Stimulated activated CD4-positive, alpha-beta T cell treated with anti-CD3 and anti-CD28 coated beads, Interleukin-1b, Interleukin-23, amount 100 ng/mL, for 1 hour (primary cell): ENCODE measurements at places on chromosomes 4 and X.

DNA sequence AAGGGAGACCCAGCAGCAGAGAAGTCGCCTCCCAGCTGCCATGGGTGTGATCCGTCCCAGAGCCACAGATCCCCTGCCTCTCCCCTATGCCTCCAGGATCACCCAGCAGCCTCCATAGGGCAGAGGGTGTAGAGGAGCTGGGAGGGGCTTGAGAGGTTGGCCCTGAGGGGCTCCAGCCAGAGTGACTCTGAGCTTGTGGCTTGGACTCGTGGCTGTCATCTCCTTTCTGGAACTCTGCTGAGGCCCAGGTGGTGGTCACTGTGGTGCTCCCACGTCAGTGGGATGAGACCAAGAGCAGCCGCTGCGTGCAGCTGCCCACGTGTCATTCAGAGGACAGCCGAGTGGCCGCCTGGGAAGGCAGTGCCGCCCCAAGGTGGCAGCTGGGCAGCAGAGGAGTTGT is 4.2 kb downstream of the TACC3 start:
- no peak for DNase-seq

GRCh38 chrX:30489323-30489722 is 88.2 kb downstream of the TASL start:
- no peak for DNase-seq

DNA sequence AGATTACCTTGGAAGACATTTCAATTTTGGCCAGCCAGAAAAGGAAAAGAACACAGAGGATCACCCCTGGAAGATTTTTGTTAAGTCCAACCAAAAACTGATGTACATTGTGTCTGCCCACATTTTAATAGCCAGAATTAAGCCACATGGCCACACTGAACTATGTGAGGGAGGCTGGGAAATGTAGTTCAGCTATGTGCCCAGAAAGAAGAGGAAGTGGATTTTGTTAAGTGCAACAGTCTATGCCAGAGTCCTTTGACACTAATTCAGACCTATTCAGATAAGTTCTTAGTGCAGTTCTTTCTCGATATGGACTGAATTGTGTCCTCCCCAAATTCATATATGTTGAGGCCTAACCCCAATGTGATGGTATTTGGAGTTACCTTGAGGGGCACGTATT is 18.4 kb downstream of the PRPS1 start:
- DNase-seq = no peak

- no peak for DNase-seq
Measured at GRCh38 chr4:2744576-2745270, 11.4 kb downstream of the TNIP2 start.

DNA sequence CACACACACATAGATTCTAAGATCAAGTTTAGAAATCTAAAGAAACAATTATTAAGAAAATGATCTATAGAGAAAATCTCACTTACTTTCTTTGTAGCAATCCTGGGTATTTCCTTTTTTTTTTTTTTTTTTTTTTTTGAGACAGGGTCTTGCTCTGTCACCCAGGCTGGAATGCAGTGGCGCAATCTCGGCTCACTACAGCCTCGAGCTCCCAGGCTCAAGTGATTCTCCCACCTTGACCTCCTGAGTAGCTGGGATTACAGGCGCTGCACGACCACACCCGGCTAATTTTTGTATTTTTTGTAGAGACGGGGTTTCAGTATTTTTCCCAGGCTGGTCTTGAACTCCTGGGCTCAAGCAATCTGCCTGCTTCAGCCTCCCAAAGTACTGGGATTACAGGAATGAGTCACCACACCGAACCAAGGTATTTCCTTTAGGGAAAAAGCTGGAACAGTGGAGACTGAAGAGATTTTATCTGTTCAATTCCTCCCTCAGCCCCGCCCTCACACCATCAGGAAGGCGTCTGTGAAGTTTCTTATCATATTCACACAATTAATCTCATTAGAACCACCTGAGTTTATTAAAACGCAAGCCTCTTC is at the start of gene TRIML2:
TSS of gene TRIML2 (minus strand) at position 447 of the 599 bp plus-strand sequence. CDS start 4,235 bp downstream, outside the sequence.
- DNase-seq = no peak

DNA sequence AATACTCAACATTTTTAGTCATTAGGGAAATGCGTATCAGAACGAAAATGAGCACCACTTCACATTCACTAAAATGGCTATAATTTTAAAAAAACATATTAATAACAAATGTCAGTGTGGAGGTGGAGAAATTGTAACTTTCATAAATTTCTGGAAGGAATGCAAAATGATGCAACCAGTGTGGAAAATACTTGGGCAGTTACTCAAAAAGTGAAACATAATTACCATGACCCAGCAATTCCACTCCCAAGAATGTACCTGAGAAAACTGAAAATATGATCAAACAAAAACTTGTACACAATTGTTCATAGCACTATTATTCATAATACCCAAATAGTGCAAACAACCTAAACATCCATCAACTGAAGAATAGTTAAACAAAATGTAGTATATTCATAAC is 76.1 kb upstream of the FAM241A start:
- DNase-seq = no peak

DNA sequence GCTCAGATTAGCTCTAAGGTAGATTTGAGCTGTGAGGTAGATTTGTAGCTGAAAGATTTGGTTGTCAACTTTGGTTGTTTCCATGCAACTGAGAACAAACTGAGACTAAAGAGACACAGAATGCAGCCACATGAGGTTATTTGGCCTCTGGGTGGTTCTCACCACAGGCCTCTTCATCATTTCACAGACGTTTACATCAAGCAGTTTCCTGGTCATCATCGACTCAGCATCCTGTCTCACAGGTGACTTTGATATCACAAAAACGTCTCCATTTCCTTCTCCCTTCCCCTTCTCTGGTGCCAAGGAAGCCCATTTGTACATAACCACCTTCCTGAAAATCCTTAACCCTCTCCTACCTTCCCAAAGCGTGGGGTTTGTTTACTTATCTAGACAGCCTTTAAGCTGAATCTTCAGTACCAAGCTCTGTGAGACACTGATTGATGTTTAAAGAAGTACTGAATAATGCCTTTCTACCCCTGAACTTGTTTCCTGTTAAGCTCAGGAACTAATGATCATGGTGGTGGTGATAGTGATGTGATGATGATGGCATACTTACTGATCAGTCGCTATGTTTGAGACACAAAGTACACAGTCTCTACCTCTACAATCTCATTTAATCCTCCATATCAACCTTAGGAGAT is 81.9 kb downstream of the FAM114A1 start:
- no peak for DNase-seq

DNA sequence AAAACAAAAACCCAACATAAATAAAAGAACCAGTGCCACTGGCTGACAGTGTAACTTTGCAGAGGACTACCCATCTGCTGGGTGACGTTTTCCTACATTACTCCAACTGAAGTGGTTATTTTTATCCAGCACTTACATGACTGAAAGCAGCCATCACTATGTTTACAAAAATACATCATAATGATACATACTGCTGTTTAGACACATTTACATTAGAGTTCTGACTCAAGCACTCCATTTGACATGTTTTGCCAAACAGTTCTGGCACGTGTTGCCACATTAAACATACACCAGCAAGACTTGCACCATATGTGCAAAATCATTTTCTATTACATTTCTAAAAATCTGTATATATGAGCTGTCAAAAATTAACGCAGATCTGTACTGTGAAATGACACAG is 39.6 kb downstream of the BEND4 start:
- DNase-seq = no peak

DNA sequence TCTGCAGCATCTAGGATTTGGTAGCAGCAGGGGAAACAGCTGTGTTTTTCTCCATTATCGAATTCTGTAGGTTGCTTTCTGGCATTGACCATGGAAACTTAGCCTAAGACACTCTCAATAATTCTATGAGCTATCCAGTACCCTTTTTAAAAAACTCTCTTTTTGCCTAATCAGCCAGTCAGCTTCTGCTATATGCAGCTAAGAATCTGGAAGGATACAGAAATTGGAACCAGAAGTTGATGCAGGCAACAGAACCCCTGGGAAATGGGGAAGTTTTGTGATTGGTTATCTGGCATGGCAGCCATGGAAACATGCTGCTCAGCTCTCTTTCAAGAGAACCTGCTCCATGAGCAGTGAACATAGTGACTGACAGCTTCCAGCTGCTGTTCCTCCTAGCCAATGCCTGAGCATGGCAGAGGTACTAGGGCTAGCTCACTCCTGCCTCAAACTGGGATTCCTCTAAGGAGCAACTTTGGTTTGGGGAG is 417.6 kb upstream of the MAOA start:
- no peak for DNase-seq

- no peak for DNase-seq
Measured at GRCh38 chr4:21134994-21135393, 434.7 kb downstream of the PACRGL start.

DNA sequence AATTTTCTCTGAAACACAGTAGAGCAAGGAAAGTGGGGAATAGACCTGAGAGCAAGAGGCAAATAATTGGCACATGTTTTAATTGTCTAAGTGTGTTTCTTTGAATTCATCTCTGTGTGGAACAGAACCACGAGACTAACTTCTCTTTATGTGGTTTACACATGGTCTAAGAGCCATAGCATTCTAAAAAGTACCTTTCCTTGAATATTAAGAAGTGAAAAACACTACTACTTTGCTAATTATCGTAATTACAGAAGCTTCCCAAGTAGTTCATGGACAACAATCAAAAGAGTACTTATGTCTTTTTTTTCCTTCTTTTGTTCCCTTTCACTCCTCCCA is 2.9 kb upstream of the CYBB start:
- DNase-seq = no peak

DNA sequence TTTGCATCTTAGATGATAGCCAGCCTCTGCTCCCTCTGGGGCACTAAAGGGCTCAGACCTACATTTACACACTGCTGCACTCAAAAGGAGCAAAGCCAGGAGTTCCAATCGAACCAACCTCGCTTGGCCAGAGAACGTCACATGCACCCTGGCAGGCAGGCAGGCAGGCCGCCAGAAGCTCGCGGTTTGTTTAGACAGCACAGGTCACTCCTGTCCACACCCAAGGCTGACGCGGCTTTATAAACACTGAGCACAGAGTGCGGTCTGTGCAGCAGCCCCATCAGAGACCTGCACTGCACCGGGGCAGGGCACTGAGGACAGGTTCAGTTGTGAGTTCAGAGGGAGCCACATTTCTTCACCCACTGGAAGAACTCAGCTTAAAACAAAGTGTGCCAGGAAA is 143.9 kb downstream of the BCOR start:
- DNase-seq = no peak

DNA sequence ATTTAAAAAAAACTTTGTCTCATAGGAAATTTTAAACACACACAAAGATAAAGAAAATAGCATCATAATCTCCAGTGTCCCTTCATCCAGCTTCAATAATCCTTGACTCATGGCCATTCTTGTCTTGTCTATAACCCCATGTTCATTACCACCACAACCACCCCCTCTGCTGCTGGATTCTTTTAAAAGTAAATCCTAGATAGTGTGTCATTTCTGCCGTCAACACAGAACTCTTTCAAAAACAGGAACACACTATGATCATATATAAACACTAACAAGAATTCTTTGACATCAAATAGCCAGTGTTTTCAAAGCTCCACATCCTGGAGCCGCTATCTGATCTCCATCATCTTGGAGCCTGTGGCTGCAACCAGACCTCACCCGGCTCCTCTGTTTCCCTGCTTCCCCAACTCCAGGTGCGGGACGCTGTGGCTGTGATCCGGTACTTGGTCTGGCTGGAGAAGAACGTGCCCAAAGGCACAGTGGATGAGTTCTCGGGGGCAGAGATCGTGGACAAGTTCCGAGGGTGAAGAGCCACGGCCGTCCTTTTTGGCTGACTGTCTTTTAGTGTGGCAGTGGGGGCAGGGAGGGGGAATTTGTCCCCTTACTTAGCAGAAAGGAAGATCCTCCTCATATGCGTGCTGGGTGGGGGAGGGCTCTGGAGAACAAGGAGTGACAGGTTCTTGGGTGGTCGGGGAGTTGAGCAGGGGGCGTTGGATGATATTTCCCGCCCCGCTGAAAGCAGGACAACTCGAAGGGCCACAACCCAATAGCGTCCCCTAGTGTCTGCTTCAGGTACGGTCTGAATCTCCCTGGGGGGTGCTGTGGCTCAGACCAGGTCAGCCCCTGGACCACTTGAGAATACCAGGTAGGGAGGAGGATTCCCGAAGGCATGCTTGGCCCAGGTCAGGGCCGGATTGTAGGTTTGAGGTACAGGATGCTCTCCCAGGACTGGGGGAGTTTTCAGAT is 15.6 kb downstream of the XPNPEP2 start:
- no peak for DNase-seq

DNA sequence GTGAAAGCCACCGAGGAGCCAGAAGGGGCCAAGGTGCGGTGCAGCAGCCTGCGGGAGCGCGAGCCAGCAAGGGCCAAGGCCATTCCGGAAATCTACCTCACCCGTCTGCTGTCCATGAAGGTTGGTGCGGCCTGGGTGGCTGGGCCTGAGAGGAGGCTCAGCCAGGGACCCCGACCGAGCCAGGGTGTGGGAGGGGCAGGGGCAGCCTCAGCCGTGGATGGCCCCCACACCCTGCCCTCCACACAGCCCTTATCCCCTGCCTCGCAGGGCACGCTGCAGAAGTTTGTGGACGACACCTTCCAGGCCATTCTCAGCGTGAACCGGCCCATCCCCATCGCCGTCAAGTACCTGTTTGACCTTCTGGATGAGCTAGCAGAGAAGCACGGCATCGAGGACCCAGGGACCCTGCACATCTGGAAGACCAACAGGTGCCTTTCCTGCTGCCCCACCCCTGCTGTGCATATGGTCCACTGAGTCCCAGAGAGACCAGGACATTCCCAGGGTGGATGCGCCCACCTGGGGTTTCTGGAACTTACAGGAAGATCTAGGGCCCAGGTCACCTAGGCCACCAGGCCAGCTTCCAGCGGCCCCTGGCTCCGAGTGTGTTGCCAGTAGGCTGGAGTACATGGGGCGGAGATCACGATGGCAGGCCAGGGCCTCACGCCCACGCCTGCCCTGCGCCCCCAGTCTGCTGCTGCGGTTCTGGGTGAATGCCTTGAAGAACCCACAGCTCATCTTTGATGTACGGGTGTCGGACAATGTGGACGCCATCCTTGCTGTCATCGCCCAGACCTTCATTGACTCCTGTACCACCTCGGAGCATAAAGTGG is 3.4 kb upstream of the SRPK3 start:
- DNase-seq = no peak

DNA sequence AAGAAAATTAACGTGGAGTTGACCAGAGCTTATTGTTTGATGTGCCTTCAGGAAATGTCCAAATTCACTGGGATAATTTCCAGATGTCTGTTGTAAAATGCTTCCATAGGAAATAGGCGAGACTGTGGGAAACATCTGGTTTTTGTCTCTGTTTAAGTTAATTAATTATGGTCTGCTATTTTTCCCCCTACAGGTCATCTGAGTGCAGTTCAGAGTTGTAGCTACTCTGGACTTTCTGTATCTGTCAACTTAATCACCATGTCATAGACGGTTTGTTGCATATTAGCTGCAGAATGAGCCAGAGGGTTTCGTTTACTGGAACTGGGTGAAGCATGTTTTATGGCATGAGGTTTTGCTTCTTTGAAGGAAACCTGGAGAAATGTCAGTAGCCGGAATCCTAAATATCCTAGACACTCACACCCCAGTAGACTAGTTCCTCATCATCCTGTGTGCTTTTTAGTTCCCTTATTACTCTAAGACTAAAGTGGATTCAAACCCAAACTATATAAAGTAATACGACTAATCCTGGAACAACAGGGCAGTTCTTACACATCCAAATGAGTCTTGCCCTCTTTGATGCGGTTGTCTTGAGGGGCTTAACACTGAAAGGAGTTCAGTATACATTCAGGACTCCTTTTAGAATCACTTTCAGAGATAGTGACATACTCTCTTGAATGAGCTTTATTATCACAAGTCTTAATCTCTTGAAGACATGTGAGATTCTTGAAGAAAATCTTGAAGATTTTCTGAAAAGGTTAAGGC is 62.5 kb downstream of the PPEF1 start:
- DNase-seq = no peak
